Activated T-cell treated with anti-CD3 and anti-CD28 coated beads, Interleukin-2, amount 50 U/mL, for 72 hours (primary cell): ENCODE measurements at places on chromosomes 3 and 15. TPM values are rescaled to one million over a fixed set of nuclear protein-coding genes. Genes with fewer than 3 reads are reported as not detected.
A peak's percentile ranks its signal among the peaks of the same experiment; 100 is the strongest.

- DNase-seq, result no peak
Observed at GRCh38 chr3:55668359-55668758, 181.3 kb upstream of the WNT5A start.

DNA sequence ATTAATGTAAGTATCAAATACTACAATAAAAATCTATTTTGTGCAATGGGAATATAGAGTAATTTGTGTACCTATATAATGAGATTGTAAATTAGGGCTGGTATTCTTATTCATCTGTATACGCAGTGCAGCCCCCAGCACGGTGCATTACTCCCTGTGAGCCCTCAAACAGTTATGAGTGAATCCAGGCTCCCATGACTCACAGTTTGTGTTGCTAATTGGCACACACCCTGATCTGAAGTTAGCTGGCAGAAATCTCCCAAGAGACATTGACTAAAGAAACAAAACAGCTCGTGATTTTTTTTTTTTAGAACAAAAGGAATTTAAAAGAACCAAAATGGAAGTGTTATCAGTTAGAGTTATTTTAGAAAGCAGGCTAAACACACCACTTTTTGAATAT, 15.7 kb downstream of the GK5 start:
- no peak for DNase-seq

GRCh38 chr3:168952551-168952950, 711.0 kb downstream of the MECOM start:
- no peak for DNase-seq

DNA sequence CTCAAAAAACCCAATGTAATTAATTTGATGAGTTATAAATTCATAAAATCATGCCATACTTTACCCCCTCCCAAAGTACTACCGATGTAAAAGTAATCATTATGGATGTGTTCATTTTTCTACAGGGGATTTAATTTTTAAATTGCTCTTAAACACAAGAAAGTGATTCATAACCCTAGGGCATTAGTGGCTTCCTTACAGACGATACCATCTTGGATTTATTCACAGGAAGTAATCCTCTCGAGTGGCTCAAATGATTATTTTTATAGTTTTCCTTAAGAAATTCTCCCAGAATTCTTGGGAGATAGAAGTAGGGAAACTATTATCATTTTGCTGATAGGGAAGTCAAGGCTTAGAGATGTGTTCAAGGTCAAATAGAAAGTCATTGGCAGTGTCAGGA, 80.9 kb downstream of the PEX5L start:
- DNase-seq, result no peak

The TEX55 gene
- total RNA-seq, result not detected

DNA sequence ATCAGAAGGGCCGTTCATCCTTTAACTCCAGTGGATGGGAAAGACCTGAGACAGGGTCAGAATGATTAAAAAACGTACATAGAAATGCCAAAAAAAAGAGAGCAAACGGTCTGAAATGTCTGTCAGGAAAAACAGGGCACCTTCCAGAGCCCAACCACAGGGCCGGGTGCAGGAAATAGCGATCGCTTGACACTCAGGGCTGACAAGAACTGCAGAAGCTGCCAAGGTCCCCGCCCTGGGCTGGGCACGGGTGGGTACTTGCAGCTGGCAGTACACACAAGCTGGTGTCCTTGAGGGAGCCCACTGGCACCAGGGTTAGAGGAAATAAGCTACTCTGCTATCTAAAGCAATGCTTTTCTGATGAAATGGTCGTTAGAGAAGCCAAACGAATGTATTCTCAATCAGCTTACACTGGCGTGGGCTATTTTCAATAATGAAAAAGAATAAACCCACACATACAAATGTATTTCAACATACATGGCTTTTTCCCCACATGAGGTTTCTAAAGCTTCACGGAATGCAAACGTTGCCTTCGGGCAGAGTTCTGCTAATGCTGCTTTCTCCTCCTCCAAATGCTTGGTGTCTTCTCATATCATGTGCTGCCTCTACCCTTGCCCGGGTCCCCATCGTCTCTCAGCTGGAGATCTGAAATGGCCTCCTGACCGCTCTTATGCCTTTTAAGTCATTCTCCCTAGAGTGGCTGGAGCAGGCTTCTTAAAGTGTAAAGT, 15.6 kb downstream of the FRMD4B start:
- DNase-seq, result no peak

DNA sequence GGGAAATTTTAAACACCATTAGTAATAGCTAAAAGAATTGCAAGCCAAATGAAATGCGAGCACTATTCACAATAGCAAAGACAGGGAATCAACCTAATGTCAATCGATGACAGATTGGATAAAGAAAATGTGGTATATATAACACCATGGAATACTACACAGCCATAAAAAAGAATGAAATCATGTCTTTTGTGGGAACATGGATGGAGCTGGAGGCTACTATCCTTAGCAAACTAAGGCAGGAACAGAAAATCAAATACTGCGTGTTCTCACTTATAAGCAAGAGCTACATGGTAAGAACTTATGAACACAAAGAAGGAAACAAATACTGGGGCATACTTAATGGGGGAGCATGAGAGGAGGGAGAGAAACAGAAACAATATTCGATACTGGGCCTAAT, 85.2 kb downstream of the FMN1 start:
- no peak for DNase-seq

GRCh38 chr3:72982609-72983366, 13.8 kb upstream of the PPP4R2 start:
- no peak for DNase-seq

GRCh38 chr3:55440104-55440708, 46.9 kb downstream of the WNT5A start:
- DNase-seq, result no peak

- no peak for DNase-seq
Observed at GRCh38 chr15:67779549-67780111, 45.7 kb upstream of the SKOR1 start.

DNA sequence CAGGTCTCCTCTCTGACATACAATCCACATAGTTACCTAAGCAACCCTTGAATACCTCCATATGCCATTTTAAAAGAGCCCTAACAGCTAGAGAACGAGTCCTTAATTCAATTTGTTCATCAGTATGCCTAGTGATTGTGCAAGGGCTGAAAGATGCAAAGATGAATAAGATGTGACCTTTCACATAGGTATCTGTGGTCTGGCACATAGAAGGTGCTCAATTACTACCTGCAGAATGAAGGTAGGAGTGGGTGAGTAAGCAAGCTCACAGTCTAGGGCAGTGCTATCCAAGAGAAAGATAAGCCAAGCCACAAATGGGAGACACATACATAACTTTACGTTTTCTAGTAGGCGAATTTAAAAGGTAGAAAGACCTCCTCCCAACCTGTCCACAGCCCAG, 157.9 kb downstream of the OSBPL10 start:
- DNase-seq, result no peak

DNA sequence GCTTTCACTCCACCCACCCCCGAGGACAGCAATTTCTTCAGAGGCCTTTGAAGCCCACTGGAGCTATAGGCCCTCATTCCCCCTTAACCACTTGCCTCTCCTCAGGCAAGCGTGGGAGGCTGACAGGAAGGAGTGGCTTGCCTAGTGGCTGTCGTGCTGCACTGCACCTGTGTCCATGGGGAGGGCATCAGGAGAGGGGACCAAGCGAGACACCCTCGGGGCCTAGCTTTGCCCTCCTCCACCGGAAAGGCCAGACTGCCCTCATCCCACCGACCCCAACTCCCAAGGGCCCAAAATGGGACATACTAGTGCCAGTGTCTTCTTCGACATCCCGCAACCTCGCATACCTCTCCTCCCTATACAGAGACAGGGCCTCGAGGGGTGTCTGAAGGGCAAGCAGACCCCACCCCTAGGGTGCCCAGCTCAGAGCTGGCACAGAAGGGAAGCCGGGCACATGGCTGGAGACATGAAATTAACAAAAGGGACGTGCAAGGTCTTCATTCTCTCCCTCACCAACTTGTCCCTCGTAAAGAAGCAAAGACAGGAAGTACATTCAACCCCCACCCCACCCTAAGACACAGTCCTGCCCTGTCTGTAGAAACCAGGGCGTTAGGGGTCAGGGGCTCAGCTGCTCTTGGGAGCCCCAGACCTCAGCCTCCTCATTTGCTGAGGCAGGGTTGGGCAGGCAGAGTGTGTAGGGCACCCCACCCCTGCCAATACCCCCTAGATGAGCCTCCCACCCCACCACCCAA, 24.3 kb downstream of the VIPR1 start:
- DNase-seq, result peak; percentile 52

DNA sequence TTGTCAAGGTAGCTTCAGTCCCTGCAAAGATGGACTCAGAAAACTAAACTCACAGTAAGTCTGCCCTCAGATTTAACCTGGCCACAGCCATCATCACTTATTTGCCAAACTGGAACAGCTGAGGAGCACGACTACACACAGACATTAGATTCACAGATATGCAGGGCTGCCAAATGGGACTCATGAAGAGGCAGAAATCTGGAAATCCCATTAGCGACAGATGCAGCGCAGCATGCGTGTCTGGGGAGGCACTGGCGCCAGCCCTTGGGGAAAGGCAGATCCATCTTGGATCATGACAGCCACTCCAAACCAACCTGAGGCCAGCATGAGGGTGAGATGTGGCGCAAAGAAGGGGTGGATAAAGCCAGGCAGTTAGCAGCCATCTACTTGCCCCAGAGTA, 160.7 kb upstream of the TSC22D2 start:
- DNase-seq, result no peak

DNA sequence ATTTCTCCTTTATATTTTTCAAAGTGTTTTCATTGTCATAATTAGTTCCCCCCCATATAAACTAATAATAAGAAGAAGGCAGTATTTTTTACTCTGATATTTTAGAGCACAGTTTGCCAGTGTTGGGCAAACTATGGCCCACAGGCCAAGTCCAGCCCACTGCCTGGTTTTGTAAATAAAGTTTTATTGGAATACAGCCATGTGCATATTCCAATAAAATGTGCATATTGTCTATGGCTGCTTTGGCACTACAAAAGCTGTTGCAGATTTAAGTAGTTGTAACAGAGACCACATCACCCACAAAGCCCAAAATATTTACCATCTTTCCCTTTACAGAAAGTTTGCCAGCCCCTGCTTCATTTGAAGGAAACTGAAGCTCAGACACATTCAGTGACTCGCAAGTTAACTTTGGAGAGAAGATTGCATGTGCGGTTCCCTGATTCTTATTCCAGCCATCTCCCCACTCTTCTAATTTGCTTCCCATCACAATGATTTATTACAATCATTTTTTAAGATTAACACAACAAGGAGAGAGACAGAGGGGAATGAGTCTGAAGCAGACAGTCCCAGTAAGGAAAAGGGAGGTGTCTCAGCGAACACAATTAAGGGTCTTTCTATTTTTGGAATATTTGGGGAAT, 48.9 kb downstream of the RFTN1 start:
- no peak for DNase-seq

The PROK2 gene
- 0.24 TPM for total RNA-seq

The TRAIP gene
- 47.2 TPM for total RNA-seq

The SAMMSON gene
- total RNA-seq, result not detected

DNA sequence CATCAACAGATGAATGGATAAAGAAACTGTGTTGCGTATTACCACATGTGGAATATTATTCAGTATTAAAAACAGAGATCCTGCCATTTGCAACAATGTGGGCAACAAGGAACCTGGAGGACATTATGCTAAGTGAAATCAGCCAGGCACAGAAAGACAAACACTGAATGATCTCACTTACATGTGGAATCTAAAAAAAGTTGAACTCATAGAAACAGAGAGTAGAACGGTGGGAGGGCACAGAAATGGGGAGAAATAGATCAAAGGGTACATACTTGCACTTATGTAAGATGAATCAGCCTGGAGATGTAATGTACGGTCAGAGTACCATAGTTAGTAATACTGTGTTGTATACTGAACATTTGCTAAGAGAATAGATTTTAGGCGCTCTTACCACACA, 29.8 kb upstream of the MUC13 start:
- no peak for DNase-seq

The LIPH gene
- 0.19 TPM for total RNA-seq

The RETNLB gene
- total RNA-seq, result not detected

DNA sequence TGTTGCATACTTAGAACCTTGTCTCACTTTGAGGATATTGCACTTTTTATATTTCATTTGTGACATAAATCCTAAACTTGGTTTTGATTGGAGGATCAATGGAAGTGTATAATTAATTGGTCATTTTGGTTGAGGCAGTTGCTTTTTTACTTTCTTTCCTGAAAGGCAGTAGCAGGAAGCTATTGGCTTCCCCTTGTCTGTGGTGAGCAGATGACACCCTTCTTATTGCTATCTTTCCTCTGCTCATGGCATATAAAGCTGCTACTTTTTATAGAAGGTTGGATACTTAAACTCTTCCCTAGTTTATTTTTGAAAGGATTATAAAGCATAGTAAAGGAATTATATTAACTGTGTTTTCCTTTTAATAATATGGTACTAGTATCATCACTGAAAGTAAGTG, 28.6 kb downstream of the FAM98B start:
- no peak for DNase-seq

The DAZL gene
- not detected for total RNA-seq

DNA sequence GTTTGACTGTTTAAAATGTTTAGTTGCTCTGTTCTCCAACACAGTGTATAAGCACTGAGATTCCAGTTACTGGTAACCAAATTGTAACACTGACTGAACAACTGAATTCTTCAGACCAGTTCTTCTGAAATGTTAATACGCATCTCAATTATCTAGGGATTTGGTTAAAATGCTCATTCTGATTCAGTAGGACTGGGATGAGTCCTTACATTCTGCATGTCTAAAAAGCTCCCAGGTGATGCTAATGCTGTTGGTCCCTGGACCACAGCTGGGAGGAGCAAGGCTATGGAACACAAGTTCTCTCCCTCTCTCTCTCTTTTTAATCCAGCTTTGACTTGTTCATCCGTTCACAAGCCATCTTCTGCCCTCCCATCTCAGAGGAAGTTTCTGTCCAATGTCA, 380.3 kb downstream of the MAGI1 start:
- no peak for DNase-seq

DNA sequence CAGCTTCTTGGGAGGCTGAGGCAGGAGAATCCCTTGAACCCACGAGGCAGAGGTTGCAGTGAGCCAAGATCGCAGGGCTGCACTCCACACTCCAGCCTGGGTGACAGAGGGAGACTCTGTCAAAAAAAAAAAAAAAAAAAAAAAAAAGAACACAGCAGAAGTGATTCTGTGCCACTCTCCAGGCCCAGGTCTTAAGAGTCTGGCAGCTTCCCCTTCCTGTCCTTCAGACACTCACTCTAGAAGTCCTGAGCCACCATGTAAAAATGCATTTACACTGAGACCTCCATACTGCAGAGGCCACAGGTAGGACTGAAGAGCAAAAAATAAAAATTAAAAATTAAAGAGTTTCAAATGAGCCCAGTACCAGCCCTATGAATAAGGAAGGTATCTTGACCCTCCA, 11.8 kb upstream of the CDV3 start:
- DNase-seq, result no peak

DNA sequence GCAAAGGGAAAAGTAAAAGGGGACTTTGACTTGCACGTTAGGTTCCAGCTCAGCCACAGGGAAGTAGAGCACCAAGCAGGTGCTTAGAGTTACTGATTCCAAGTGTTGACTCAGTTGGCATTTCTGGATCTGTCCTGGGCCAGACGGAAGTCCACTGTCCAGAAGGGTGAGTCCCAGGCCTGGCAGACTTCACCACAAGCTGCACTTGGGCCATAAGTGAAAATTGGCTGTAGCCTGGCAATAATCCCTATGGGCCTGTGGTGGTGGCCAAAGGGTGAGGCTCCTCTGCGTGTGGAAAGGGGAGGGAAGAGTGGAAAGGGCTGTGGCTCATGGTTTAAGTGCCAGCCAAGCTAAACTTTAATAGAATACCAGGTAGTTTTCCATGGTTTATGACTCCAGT, 121.5 kb downstream of the DTWD1 start:
- DNase-seq, result no peak

The ADAMTS17 gene
- 2.6 TPM for total RNA-seq

- DNase-seq, result no peak
Observed at GRCh38 chr3:115388811-115389210, 234.5 kb upstream of the GAP43 start.

The PLXND1 gene
- 4.2 TPM for total RNA-seq

GRCh38 chr15:85718271-85718971, 76.3 kb downstream of the KLHL25 start:
- no peak for DNase-seq
